GM18507 (cell line): ENCODE measurements at places on chromosomes 2 and 18.
A peak's percentile ranks its signal among the peaks of the same experiment; 100 is the strongest.

DNA sequence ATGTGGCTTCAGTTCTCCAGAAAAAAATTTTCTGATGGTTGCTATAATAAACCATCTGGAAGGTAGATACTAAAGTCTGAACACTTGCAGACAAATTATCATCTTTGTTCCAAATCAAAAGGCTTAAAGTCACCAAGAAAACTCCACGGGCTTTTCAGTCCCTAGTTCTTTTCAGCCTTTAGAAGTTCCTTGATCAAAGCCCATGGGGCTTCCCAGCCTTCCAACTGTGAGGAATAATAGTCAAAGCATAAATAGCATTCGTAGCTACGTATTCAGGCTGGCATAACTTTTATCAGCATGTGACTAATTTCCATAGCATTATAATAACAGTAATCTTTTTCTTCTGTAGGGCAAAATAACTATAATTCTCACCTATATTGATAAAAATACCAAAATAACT lies 13.9 kb downstream of the SCG2 start:
- DNase-seq = no peak

- DNase-seq = no peak
These were observed 70.1 kb downstream of the SETBP1 start for GRCh38 chr18:44750774-44751173.

DNA sequence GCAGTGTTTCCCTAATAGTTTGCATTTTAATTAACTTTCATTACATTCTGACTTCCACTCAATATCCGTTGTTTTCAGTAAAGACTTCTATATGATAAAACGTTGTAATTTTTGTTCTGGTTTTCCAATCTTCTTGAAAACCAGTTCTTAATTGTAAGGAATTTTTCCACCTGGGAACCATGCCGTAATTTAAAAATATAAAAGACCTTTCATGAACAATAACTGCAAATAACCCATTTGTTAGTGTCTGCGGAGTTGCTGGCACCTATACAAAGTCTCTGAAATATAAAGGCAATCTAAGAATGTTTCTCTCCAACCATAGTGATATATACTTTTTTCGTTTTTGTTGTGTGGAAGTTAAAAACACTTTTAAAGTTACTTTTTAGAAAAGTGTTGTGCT lies 7.7 kb upstream of the SATB2 start:
- no peak for DNase-seq

DNA sequence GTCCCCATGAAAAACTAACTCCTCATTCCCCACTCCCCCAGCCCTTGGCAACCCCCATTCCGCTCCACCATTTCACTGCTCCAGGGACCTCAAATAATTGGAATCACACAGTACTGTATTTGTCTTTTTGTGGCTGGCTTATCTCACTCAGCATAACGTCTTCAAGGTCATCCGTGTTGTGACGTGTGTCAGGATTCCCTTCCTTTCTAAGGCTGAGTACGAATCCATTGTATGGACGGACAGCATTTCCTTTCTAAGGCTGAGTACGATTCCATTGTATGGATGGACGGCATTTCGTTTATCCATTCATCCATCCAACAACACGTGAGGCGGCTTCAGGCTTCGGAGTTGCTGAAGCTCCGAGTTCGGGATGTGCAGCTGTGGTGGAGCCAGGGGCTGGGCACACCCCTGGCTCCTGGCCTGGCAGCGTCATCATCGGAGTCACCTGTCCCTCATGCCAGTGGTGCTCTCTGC lies 1.2 kb upstream of the ASB1 start:
- no peak for DNase-seq

DNA sequence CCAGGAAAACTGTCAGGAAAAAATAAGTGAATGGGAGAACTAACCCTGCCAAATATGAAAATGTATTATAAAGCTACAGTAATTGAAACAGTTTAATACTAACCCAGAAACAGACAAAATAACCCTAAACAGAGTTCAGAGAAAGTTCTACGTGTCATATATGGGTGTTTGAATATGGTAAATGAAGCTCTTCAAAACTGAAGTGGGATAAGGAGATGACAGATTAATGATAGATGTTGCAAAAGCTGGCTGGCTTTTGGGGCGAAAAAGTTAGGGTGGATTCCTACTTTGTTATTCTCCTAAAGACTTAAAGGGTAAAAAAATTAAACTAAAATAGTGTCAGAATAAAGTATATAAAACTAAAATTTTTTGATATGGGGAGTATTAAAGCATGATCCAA lies 101.8 kb upstream of the ARL5A start:
- DNase-seq = no peak

- DNase-seq = no peak
These were observed 423 bp upstream of the TTC27 start for GRCh38 chr2:32627441-32627813.

- DNase-seq = peak; percentile 8
These were observed 42.4 kb upstream of the MTIF2 start for GRCh38 chr2:55311444-55311870.

- DNase-seq = no peak
These were observed 359.2 kb upstream of the RND3 start for GRCh38 chr2:150846691-150847090.

DNA sequence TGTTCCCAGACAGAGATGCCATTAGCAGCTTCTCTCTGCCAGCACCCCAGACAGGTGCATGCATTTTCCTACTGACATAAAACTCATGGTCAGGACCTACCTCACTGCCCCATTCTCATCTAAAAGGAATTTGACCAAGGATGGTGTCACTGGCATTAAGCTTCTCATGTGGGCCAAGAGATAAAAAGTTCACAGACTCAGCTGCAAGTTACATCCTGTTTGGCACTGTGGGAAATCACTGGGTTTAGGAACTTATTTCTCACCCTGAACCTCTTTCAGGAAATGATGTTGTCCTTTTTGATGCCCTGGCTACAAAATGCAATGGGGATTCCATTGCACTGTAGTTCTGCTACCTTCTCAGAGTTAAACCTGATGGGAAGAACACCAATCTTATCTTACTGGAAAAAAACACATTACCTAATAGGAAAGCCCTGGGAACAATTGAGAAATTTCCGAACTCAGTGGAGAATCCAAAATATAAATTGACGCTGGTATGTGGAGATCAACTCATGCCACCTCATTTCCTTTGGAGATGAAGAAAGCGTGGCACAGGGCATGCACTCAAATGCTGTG lies 252.1 kb upstream of the COPS8 start:
- DNase-seq = no peak

DNA sequence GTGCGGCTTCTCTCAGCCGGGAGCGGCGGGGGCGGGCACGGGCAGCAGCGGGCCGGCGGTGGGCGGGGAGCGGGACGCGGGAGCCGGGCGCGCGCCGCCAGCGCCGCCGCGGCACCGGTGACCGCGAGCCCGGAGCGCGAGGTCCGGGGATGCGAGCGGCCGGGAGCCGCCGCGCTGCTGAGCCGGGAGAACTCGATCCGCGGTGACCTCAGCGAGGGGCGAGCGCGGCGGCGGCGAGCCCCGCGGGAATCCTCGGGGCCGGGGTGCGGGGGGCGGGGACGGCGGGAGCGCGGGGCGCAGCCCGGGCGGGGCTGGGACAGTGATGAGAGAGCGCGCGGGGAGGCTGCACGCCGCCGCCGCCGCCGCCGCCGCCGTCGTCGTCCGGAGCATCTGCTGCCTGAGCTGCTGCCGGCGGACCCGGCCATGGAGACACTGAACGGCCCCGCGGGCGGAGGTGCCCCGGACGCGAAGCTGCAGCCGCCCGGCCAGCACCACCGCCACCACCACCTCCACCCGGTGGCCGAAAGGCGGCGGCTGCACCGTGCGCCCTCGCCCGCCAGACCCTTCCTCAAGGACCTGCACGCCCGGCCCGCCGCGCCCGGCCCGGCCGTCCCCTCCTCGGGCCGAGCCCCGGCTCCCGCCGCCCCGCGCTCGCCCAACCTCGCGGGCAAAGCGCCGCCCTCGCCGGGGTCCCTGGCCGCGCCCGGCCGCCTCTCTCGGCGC lies at the start of gene MTCL1:
TSS of gene MTCL1 (plus strand) at position 319 of the 723 bp plus-strand sequence. CDS start at position 424, 105 bp downstream.
- DNase-seq = peak; percentile 35

GRCh38 chr2:3143602-3144001 lies 234.0 kb downstream of the EIPR1 start:
- no peak for DNase-seq

- DNase-seq = no peak
These were observed 222.0 kb upstream of the COPS8 start for GRCh38 chr2:236863729-236864126.

- DNase-seq = no peak
These were observed 62.9 kb downstream of the NOL10 start for GRCh38 chr2:10626837-10627236.

GRCh38 chr2:64263315-64263714 lies 119.1 kb upstream of the PELI1 start:
- DNase-seq = no peak

- no peak for DNase-seq
These were observed 690.1 kb upstream of the KLHL29 start for GRCh38 chr2:22694856-22695255.

- DNase-seq = no peak
These were observed 4.2 kb upstream of the TMEM185B start for GRCh38 chr2:120227111-120227991.

DNA sequence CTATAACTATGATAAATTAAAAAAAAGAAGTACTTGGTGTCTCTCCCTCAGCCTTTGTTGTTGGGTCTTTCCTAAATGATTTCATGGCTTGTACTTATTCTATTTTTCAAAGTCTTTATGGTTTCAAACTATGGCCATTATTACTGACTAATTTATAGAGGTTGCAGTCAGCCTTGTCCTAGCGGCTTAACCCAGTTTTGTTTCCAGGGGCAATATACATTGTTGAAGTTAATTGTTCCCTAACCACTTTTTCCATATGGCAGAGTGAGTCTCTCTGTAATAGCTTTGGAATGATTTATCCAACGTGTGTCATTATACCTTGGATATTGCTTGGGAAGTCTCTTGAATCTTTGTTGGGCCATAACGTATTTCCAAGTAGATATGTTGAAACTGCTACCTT lies 408.8 kb downstream of the HRH4 start:
- DNase-seq = no peak

GRCh38 chr2:66305718-66306117 lies 129.2 kb upstream of the MEIS1 start:
- no peak for DNase-seq

DNA sequence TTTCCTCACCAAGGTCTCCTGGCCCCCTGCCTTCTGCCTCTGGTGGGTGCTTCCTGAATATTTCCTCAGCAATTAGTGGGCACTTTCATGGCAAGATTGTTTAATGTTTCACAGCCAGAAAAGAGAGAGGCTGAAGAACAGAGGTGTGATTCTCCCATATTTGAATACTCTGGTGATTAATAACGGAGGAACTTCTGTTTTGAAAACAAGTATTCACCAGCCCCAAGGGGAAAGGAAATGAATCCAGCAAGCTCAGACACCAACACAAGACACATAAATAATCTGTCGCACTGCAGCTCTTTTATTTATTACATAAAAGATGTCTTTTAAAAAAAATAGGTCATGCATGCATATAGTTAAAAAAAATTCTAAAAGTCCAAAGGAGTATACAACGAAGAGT lies 57.7 kb downstream of the MRPL35 start:
- no peak for DNase-seq

DNA sequence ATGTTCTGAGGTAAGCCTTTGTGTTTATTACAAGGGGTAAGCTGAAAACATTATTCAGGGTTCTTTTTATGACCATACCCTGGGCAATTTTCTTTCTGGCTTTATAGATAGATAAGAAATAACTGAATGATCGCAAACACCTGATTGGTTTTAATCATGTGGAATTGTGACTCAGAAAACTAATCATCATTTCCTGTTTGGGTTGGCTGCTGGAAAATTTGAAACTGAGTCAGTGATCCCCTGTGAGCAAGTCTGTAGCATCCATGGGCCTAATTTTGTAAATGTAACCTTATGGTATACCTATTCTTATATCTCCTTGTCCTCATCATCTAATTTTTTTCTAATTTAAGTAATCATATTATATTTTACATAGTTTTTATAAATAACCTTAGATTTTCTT lies 34.3 kb downstream of the CCDC68 start:
- no peak for DNase-seq

DNA sequence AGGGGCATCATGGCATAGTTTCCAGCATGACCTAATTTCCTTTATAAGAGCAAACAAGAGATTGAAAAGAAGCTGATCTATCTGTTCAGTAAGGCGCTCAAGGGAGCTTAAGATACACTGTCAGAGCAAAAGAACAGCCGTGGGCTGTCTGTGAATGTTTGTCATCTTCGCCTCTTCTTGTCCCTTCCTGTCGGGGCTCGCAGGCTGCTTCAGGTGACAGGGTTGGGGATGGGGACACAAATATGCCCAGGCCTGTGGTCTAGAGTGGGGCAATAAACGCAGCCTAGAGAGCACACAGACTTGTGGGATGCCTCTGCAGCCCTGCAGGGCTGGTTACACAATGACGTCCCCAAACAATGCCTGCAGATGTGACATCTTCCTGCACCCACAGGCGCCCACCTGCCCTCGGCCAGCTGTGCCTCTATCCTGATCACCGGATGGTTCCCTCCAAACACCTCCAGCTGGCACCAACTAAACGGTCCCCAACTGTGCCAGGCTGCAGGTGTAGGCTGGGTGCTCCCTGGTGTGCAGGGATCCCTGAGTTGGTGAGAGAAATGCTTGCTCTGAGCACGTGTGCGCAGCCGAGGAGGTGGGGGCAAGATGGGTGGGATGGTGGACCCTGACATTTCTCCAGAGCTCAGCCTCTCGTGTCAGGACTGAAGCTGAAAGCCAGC lies 72.8 kb downstream of the EDAR start:
- DNase-seq = no peak

- DNase-seq = no peak
These were observed 1.0 kb upstream of the MAP4K4 start for GRCh38 chr2:101696272-101697123.

DNA sequence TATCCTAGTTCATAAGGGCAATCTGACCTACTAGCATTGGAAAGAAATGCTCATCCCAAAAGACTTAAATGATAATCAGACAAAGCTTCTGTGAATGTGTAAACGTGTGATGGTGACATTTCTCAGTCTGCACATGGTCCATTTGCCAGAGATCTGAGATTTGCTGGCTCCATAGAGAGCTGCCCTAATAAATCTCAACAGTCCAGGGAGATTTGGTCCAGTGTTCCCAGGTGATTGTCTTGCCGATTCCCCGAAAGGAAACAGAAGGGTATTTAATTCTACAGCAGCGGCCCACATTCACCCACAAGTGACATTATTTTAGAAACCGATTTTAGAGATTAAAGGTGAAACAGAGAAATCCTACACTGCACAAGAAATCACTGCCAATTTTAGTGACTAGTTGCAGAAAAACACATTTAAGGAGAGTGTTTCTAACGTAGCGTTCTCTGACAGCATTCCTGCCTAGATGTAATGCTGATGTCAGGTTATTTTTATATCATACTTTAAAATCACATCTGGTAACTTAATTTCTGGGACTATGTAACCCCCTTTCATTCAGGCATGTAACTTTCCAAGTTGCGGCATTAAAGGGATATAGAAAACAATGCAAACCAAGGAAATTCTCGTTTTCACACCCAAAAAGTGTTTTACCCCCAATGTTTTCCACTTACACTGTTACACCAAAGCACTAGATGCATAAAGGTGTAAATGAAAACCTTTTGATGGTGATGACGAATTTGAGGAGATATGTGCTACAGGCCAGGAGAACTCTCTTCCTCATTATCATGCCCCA lies 231.9 kb upstream of the FN1 start:
- DNase-seq = no peak
